Activated T-cell treated with anti-CD3 and anti-CD28 coated beads, Interleukin-2, amount 50 U/mL, for 1 hour (primary cell): ENCODE measurements at places on chromosomes 13 and 19.
A peak's percentile ranks its signal among the peaks of the same experiment; 100 is the strongest.

GRCh38 chr19:2668175-2668763 lies 34.2 kb downstream of the GNG7 start:
- DNase-seq, result no peak

DNA sequence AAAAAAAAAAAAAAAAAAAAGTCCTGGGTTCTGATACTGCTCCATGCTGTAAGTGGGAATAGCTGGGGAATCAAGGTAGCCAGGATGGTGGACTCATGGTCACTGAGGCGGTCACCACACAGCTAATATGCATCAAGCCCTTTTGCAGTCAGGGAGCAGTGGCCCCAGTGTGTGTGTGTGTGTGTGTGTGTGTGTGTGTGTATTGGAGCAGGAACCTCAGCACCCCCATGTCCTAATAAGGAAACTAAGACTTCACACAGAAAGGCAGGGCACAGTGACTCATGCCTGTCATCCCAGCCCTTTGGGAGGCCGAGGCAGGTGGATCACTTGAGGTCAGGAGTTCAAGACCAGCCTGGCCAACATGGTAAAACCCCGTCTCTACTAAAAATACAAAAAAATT lies 12.0 kb downstream of the B3GNT3 start:
- DNase-seq, result no peak

DNA sequence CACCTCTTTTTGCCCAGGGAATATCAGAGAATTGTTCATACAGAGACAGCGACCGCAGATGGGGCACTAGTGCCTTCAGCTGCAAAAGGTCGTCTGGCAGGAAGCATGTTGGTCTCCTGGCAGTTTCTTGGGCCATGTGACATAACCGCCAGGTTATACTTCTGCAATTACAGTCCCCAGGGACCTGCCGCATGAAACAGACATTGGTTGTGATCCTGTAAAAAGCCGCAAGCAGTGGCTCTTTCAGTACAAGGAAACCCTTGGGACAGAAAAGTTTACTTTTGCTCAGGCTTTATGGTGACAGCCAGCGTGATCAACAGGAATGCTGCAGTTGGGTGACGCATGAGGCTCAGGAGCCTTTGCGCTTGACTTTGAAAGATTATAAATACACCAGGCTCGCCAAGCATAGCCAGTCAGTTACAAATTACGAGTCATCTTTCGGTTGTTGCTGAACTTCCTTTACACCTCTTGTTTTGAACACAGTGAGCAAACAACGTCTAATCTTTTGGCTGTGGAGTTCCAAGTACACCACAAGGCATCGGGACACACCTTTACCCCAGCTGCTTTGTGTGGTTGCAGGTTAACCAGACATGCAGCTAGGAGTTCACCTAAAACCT lies 50.5 kb upstream of the UBE2L5 start:
- DNase-seq, result peak; percentile 71

DNA sequence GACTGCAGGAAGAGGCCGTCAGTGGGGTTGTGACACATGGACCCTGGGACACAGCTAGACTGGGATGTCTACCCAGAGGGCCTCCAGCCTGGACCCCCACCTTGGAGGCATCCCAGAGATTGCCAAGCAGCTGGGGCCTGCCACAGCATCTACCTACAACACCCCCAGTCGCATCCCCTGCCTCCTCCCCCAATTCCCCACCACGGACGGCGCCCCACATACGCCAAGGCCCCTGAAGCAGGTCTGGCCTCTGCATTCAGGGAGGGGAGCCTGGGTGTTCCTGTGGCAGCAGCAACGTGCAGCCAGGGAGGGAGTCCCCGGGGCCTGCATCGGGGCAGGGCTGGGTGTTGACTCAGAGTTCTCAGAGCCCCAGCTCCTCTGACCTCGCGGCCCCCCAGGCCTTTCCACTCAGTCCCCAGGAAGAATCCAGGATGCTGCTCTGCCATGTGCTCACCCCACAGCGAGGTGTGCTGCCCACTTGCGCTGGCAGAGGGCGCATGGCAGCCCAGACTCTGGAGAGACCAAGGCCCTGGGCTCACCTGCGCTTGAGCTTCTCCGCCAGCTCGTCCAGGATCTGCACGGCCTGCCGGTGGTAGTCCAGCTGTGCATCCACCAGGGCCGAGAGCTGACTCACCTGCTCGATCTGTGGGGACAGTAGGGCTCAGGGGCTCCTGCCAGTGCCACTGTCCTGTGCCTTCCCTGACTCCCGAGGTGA lies 19.6 kb downstream of the MPND start:
- DNase-seq, result no peak
